ENCODE measurements at places on chromosomes 3 and 15.

DNA sequence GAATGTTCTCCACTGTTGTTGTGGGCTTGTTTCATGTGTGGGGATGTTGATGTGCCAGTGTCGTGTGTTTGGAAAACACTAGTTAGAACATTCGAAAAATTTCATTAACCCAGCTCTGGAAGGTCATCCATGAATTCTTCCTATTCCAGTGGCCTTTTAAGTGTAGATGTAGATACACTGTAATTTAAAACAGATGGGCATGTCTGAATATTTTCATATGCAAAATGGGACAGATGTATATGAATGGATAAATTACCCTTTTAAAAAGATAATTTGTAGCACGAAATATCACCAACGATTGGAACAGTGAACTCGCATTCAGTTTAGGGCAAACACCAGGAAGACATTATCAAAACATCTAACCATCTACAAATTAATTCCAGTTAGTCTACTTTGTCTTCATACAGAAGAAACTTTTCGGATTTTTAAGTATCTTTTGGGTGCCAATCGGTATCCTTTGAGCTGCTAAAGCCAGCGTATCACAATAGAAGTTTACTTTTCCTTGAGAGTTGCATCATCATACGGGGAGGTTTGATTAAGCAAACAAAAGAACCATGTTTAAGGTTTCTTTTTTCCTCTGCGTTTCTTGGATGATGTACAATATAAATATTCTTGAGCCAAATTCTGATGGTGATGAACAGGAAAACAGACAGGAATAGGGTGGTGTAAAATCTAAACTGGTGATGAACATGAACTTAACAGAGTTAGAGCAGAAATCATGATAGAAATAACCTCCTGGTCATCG, 528.1 kb downstream of the FOXP1 start:
- H3K4me1 ChIP-seq: no peaks in the 10 kb centered on the region
- H3K36me3 ChIP-seq: no peaks in the 10 kb centered on the region
- H3K27ac ChIP-seq: peak overlapping the region; percentile 98

DNA sequence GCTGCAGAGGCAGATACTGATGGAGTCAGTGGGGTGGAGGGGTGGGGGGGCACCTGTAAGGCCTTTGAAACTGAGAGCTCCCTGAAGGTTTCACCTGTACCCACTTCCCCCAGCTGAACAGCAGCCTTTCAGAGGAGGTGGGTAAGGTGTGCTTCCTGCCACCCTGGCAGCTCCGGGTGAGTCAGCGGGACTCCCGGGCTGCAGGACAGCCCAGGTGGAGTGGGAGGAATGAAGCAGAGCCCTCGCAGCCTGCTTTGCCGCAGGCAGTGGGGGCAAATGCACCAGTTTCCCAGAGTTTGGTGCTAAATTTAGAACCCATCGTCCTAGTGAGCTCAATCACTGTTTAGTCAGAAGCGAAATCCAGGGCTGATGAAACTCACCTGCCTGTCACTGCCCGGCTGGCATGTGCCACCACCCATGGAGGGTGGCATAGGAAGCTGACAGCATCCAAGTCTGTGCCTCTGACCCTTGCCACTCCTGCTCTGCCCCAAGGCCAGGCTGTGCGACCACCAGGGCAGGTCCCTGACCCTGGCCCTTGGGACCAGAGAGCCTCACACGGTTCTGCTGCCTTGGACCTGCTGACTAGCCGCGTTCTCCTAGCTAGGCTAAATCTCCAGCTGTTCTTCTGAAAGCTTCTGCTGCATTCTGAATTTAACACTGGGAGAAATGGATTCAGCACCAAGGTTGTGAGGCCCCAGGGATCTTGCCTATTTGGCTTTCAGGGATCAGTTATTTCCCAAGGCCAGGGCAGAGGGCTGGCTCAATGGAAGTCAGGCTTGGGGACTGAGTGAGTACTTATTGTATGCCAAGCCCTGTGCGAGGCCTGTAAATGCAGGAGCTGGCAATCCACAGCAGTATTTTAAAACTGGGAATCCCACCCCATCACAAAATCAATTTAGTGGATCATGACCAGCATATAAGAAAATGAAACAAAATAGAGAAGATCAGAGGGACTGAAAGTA, 67.3 kb upstream of the RASGRF1 start:
- DNase-seq: no peak
- no peak overlapping the region for H3K27ac ChIP-seq
- H3K36me3 ChIP-seq: no peaks in the 10 kb centered on the region
- no peak overlapping the region for H3K4me3 ChIP-seq

DNA sequence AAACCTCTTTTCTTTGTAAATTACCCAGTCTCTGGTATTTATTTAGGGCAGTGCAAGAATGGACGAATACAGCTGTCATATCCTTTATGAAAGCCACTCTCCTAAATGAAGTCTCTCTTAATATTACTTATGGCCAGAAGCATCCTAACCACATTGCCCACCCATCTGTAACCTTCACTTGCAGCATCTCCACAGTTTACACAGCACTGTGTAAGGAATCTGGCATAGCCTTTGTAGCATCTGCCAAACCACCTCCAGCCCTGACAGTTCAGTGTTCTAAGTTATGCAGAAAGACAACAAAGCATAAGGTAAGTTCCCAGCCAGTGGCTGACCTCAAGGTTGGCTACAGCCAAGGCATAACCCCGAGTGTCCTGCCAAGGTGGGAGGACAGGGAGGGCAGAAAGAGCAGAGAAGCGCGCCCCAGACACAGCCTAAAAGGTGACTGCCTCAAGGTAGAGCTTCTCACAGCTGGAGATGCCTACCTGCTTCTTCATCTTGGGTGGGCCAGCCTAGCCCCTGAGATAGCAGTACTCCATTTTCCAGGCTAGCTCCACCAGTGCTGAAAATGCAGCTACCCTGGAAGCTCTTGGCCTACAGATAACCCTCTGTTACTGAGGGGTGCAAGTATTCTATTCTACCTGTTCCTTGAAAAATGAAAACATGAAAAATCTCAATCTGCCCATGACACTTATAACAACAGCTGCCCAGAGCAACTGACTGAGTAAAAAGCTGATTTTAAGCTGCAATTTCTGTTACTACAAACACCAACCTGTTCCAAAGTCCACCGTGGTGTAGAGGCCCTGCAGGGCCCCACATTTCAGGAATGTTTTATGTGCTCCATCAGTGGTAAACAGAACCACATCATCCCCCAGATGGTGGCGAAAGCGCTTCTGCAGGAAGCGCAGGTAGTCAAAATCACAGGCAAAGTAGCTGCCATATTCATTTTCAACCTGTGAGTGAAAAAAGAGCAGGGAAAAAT, 39.3 kb downstream of the GLB1 start:
- DNase-seq: no peak
- H3K4me1 ChIP-seq: no peaks in the 10 kb centered on the region
- no peaks in the 10 kb centered on the region for H3K36me3 ChIP-seq
- H3K27me3 ChIP-seq: no peaks in the 10 kb centered on the region

- H3K27me3 ChIP-seq: no peaks in the 10 kb centered on the region
- no peaks in the 10 kb centered on the region for H3K4me1 ChIP-seq
- DNase-seq: no peak
- H3K4me3 ChIP-seq: no peak overlapping the region
- no peaks in the 10 kb centered on the region for H3K36me3 ChIP-seq
Measured at GRCh38 chr3:155497930-155498647, 204.6 kb upstream of the STRIT1 start.

- H3K27ac ChIP-seq: peak overlapping the region; percentile 93
- no peaks in the 10 kb centered on the region for H3K27me3 ChIP-seq
- peak overlapping the region; percentile 68 for H3K4me3 ChIP-seq
- DNase-seq: no peak
- no peaks in the 10 kb centered on the region for H3K36me3 ChIP-seq
- H3K4me1 ChIP-seq: no peaks in the 10 kb centered on the region
Measured at GRCh38 chr3:57556459-57557084, 498 bp downstream of the PDE12 start.

DNA sequence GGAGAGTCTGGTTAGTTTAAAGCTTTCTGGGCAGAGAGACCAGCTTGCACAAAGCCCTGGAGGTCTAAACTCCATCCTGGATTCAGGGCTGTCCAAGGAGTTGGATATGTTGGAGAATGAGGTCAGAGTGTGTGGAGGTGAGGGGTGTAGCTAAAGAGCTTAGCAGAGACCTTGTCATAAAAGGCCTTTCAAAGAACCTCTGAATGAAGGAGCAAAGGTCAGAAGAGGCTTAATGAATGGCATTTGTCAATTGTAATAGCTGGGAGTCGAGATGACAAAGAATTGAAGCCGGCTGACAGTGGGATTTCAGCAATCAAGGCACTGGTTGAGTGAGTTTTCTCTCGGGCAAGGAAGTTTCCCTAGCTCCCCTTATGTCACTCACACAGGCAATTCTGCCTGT, 202.6 kb downstream of the PDCD6IP start:
- H3K4me1 ChIP-seq: no peaks in the 10 kb centered on the region
- DNase-seq: no peak
- no peaks in the 10 kb centered on the region for H3K36me3 ChIP-seq
- H3K27me3 ChIP-seq: no peaks in the 10 kb centered on the region

GRCh38 chr3:108806316-108806715, 16.3 kb upstream of the TRAT1 start:
- H3K4me1 ChIP-seq: no peaks in the 10 kb centered on the region
- no peak for DNase-seq
- no peaks in the 10 kb centered on the region for H3K36me3 ChIP-seq
- H3K27me3 ChIP-seq: no peaks in the 10 kb centered on the region
- no peak overlapping the region for H3K27ac ChIP-seq
- no peak overlapping the region for H3K4me3 ChIP-seq

GRCh38 chr15:62209821-62210220, 44.7 kb upstream of the C2CD4B start:
- no peak for DNase-seq
- H3K4me3 ChIP-seq: no peak overlapping the region
- no peaks in the 10 kb centered on the region for H3K4me1 ChIP-seq
- no peaks in the 10 kb centered on the region for H3K36me3 ChIP-seq
- H3K27ac ChIP-seq: no peak overlapping the region
- no peaks in the 10 kb centered on the region for H3K27me3 ChIP-seq

Data from breast epithelium (tissue), 4 donors.